ENCODE measurements at places on chromosomes 3 and 15.

DNA sequence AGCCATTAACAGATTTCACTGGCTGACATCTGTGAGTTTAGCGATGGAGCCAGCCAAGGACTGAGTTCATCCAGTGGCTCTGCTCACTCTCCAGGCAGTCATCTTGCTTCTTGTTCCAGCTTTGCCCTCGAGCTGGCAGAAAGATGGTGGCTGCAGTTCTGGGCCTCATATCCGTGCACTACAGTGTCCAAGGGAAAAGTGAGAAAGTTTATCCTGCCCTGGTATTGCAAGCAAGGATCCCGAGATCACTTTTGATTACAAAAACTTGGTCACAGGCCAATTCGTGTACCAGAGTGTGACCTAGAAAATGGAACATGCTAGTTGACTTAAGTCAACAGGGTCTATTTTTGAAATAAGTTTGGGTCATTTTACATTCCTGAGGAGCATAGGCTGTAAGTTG is 288.0 kb upstream of the CHRM5 start:
- DNase-seq, result no peak

DNA sequence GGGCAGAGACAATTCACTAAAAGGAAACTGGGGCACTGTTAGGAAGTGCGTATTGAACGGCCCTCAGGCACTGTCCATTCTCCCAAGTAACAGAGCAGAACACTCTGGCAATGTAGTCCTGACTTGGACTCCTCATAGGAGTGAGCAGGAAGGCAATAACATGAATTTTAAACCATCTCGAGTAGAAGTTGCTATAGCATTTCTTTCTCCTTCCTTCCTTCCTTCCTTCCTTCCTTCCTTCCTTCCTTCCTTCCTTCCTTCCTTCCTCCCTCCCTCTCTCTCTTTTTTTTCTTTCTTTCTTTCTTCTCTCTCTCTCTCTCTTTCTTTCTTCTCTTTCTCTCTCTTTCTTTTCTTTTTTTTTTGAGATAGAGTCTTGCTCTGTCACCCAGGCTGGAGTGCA is 46.4 kb upstream of the TRA2B start:
- DNase-seq, result no peak

GRCh38 chr3:195150181-195151118 is 120.5 kb downstream of the XXYLT1 start:
- DNase-seq, result no peak

GRCh38 chr3:70861855-70862254 is 549.4 kb upstream of the MDFIC2 start:
- DNase-seq, result no peak

GRCh38 chr3:158169091-158169491 is 59.2 kb downstream of the RSRC1 start:
- no peak for DNase-seq

DNA sequence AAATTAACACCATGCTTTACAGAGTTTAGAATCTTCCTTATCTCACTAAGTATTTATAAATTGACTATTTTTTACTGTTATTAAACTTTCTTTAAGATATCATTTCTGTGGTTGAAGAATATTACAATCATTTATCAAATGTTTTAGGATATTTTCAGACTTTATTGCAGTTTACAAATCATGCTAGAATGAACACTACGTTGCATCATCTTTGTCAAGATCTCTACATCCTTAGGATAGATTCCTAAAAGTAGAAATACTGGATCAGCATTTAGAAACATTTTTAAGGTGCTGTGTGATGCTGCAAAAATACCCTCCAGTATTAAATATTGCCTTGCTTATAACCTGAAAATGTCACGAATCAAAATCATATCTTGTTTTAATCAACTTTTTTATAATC is 2.5 kb upstream of the PLD1 start:
- no peak for DNase-seq

GRCh38 chr3:40741729-40742128 is 217.0 kb downstream of the ZNF621 start:
- DNase-seq, result no peak

DNA sequence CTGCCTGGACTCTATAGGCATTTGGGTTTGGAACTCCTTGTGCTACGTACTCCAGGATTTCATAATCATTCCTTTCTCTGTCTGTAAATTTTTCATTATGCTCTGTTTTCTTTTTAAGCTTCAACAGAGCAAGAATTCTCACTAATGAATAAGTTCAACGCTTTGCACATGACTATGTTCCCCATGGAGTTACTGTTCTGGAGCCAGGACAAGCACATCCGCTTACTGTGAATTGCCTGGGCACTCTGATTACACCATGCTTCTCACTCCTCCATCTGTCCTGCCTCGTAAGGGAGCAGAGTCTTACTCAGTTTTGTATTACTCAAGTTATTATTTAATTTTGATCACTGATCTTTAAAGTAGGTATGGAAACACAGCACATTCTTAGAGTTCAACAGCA is 472.7 kb downstream of the RAP2B start:
- DNase-seq, result no peak

DNA sequence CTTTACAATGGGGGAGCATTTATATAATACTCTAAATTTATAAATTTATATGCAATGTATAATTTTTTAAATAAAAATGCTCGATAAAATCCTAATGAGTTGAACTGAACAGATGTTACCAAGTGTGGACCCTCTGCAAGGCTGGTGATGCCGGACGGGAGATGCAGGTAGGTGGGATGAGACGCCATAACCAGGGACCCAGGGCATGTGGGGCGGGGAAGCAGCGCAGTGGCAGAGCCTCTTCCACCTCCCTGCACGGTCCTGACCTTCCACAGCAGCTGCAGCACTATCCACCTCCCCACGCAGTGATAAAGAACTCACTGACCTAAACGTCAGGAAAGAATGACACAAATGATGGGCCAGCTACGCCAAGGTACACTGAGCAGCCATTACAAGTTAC is 12.8 kb downstream of the PCSK6 start:
- DNase-seq, result no peak

DNA sequence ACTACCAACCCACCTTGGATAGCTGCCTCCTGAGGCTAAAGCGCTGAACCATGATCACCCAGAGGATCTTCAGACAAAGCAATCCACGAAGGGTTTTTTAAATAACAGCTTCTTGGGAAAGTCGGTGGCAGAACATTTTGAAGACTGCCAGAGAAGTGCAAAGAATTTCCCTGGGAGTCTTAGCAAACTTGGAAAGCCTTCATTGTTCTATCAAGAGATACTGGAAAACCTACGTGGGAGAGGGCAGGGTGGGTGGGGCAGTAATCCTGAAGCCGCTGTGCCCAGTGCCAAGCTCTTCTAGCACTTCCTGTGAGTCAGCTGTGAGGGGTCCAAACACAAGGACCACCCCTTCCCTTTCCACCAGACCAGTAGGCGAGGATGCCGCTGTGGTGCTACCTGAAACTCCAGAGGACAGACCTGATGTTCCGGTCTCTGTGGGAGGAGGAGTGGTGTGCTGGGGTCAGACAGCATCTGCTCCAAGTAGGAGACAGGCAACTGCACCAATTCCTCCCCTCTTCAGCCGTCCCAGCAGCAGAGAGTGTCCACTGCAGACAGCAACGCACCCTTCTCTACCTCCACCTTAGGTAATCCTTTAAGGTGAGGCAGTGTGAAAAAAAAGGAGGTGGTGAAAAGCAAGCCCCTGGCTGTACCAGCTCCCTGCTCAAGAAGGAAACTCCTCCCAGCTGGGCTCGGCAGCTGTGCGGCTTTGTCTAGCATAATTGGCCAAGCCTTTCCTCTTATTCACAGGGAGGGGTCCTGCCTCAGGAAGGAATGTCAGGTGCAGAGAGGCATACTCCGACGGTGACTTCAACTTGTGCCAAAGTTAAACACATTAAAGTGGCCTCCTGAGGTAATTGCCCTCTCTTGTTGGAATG is 99.0 kb downstream of the TMCC1 start:
- DNase-seq, result no peak

- no peak for DNase-seq
Observed at GRCh38 chr15:54659646-54660045, 537.1 kb downstream of the RSL24D1 start.

DNA sequence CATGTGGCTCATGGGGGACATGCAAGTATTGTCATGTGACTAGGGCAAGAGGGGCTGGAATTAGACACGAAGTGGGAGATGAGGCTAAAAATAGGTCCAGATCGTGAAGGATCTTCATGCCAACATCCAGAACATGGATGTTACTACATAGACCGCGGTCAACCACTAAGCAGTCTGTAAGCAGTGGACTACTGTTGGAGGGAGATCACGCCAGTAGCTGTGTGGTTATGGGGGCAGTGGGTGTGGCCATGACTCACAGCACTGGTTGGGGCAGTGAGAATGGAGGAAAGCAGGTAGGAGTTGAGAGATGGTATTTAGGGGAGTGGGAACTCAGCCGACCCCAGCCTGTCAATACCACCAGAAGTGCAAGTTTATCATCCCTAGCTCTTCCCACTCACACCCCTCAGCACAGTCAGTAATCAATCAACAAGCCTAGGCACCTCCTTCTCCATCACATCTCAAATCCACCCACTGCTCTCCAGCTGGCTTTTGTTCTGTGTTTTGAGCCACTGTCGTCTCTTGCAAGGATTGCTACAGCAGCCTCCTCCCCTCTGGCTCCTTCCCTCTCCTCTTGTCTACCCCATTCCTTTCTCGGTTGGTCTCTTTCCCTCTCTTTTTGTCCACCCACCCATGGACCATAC is 107.2 kb upstream of the ABHD17C start:
- DNase-seq, result no peak

DNA sequence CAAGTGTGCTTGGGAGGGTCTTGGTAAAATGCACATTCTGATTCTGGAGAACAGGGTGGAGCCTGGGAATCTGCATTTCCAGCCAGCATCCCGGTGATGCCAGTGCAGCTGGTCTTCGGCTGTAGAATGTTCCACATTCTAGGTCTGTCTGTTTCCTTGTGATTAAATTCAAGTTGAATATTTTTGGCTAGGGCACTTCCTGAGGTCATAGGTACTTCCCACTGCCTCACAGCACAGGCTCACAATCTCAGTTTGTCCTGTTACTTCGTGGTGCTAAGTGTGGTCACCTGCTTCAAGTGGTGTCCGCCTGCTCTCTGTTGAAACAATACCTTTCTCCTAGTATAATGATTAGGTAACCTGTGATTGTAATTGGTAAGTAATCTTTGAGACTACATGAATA is 40.1 kb downstream of the FLNB start:
- DNase-seq, result no peak

- no peak for DNase-seq
Observed at GRCh38 chr3:34312684-34313083, 514.3 kb downstream of the PDCD6IP start.

GRCh38 chr3:57030721-57031120 is 29.7 kb upstream of the SPATA12 start:
- DNase-seq, result no peak

GRCh38 chr3:98530676-98531075 is 1.1 kb upstream of the GPR15 start:
- DNase-seq, result no peak

GRCh38 chr3:12956316-12956660 is 114.9 kb upstream of the RPL32 start:
- no peak for DNase-seq

DNA sequence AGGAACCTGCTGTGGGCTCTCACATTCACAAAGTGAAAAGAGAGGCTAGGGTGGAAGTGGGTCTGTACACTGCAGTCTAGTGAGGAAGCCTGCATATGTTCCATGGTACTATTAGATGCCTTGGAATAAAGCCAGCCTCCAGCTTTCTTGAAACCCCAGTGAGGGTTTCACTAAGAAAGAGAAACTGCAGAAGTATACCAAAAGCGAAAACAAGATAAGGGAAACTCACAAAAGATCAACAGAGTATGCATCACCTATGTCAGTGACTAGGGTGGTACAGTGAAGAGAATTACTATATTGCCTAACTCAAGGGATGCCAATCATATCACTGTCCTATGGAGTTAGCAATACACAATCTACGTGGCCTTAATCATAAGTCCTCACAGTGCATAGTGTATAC is 212.5 kb upstream of the GADL1 start:
- DNase-seq, result no peak

GRCh38 chr3:154931484-154931883 is 148.6 kb upstream of the MME start:
- DNase-seq, result no peak

DNA sequence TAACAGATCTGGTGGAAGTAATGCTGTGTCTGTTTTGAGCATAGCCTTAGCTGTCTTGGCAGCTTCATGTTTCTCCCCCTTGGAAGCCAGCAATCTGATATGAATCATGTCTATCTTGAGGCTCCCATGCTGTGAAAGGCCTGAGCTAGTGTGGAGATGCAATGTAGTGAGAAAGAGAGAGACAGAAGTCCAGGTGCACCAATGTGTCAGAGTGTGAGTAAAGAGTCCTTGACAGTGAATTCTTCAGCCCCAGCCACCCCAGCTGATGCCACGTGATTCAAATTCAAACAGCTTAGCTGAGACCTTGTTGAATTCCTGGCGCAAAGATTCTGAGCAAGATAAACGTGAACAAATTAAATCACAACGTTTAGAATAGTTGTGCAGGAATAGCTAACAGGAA is 704.2 kb downstream of the EDEM1 start:
- DNase-seq, result no peak

DNA sequence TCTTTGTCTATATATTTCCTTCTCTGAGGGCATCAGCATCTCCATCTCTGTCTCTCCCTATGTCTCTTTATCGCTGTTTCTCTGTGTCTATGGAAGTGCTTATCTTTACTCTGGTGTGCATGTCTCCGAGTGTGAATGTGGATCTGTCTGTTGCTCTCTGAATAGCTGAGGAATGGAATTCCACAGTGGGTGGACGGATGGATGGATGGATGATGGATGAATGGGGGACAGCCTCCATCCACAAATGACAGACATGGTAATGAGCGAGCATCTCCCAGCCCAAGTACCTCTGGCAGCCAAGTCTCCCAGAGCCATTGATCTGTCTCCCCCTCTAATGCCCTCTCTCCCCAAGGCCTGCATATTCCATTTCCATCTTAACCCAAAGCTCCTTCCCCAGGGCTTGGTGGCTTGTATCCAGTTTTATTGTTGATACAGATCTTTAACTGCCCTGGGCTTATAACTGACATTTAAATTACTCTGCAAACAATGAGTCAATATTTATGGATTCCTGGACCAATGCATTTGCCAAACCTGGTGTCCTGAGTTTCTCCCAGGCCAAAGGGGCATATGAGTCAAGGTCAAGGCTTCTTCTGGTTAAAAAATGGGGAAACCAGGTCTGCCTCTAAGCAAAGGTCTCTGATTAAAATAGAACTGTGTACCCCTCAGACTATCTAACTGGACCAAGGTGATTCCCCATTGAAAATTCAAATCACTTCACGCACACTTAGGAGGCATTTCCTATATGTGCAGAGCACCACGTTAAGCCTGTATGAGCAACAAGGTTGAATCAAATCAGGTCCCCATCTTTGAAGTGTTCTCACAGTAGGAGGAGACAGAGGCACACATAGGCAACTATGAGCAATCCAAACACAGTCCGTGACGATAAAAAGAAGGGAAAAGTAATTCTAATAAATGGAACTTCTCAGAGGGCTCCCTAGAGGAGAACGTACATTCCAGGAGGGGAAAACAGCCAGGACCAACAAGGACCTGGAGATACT is 109.9 kb downstream of the TLE3 start:
- no peak for DNase-seq

DNA sequence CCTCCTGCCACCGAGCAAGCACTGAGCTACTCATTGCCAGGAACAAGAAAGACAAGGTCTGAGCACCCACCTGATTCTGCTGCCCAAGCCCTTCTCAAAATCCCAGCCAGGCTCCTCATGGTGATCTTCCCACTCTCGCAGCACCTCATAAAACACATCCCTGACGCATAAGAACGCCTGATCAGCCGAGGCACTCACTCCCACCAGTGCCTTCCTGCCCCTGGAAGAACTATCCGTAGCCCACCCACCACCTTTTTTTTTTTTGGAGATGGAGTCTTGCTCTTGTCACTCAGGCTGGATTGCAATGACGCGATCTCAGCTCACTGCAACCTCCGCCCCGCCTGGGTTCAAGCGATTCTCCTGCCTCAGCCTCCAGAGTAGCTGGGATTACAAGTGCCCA is 3.9 kb downstream of the CDAN1 start:
- no peak for DNase-seq
